Right renal cortex interstitium (tissue), 3 donors: ENCODE measurements at places on chromosomes 5 and 9. TPM values are rescaled to one million over a fixed set of nuclear protein-coding genes. Genes with fewer than 3 reads are reported as not detected.
A peak's percentile ranks its signal among the peaks of the same experiment; 100 is the strongest.

The ZNF300 gene
- 39.0 TPM for polyA plus RNA-seq

The PTPN3 gene
- 51.9 TPM for polyA plus RNA-seq

The PFN3 gene
- 0.67 TPM for polyA plus RNA-seq

The ECM2 gene
- polyA plus RNA-seq: 14.8 TPM

The NR4A3 gene
- polyA plus RNA-seq: 0.45 TPM

- no peak for DNase-seq
Observed at GRCh38 chr9:81635521-81636254, 53.7 kb downstream of the TLE1 start.

GRCh38 chr5:93381057-93381456 lies 200.0 kb downstream of the NR2F1-AS1 start:
- DNase-seq: no peak

- no peak for DNase-seq
Observed at GRCh38 chr5:35094948-35095347, 47.2 kb upstream of the AGXT2 start.

- no peak for DNase-seq
Observed at GRCh38 chr5:28648108-28648507, 1609.7 kb upstream of the CDH9 start.

DNA sequence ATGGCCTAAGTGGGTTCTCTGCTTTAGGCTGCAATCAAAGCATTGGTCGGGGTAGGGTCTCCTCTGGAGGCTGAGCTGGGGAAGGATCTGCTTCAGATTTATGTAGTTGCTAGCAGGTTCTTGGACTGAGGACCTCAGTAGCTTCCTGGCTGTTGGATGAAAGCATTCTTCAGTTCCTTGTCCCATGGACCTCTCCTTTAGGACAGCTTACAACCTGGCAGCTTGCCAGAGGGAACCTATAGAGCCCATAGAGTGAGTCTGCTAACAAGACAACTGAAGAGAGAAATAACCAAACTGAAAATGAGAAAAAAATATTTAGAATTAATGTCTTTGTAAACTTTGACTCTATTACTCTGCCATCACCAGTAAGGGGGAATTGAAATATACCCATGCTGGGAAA lies 12.4 kb downstream of the MRPS30 start:
- no peak for DNase-seq

GRCh38 chr9:13513716-13514444 lies 234.4 kb upstream of the MPDZ start:
- peak; percentile 36 for DNase-seq

- no peak for DNase-seq
Observed at GRCh38 chr5:35159370-35159742, 70.9 kb downstream of the PRLR start.

DNA sequence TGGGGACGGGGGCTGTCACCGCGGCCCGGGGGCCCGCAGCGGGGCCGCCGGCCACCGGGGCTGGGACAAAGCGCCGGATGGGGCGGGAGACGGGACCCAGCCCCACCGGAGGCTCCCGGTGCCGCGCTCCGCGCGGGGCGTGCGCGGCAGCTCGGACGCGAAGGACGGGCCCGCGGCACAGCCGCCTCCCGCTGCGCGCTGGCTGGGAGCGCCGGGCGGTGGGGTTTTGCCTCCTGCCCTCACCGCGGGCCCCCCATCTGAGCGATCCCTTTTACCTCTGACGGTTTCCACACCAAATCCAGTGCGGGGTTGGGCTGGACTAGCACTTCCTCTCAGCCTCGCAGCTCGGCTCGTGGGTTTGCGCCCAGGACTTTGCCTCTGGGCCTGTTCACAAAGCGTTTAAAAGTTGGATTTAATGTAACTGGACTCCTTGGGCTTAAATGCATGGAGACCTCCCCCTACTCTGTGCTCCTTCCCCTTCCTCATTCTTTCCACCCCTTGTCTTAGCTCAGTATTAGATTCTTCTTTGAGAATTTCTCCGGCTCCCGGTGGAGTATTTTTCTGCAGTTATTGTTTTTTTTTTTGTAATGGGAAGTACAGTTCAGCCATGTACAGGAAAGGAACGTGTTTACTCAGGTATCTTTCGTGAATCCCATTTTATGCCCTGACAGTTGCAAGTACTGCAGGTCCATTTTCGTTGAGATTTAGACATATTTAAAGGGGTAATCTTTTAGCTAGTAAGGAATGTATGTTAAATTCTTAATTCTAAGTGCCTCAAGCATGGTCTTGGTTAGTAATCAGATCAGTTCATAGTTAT lies 691 bp downstream of the FCHO2 start:
- peak; percentile 59 for DNase-seq
